ENCODE measurements at places on chromosomes 2 and 18.
A peak's percentile ranks its signal among the peaks of the same experiment; 100 is the strongest.

GRCh38 chr2:242011991-242012764, 142.6 kb downstream of the RTP5 start:
- no peak for DNase-seq

DNA sequence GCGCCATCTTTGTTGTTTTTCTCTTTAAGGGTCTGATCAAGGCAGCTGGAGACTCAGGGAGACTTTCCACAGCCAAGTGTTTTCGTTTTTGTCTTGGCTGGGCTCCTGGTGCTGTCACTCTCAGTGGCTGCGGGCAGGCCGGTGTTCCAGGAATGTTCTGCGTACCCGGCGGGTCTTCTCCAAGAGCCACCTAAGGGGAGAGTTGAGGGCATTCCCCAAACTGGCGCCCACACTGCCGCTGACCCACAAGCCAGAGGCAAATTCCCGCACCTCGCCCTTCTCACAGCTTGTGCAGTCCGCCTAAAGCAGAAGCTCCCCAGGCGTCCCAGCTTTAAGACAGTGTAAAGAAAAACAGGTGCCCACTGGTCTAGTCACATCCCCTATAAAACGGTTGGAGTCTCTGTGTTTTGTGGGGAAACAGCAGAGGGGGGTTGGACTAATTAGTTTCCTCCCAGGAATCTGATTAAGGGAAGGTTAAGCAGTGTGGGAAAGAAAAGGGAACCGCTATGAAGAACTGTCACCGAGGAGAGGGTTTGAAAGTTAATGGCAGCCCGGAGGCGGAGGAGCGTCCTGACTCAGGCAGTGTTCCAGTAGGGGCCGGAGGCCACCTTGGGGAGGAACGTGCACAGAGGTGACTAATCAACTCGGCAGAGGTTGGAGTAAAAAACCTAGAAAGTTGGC, 224.5 kb downstream of the SLC4A3 start:
- no peak for DNase-seq

DNA sequence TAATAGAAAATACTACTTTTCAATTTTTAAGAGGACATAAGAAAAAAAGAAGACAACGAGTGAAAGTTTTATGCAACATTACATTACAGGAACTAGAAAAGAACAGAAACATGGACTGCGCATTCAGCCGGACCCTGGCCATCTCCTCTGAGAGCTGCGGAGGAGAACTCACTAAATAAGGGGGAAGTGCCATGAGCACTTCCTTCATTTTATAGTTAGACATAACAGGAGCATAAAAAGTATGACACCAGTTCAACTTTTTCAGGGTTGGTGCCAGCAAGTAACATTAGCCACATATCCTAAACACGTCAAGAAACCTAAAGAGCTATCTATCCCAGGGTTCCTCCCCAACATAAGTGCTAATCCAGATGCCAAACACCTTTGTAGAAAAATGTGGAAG, 78.0 kb upstream of the SERTAD2 start:
- DNase-seq: no peak

DNA sequence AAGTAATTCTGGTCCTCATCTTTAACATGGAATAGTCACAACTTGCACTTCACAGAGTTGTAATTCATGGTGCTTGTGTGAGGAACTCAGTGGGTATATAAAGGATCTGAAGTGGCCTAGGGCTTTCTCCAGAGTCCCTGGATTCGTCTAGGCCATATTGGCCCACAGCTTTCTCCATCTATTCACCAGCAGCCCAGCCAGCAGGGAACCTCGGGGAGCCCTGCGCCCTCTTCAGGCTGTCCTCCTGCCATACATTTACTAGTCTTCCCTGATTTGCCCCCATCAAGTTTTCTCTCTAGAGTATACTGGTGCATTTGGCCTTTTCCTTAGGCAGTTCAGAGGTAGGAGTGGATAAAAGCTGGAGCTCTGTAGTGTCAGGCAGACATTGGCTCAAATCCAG, 278.3 kb downstream of the MYCN start:
- DNase-seq: no peak

DNA sequence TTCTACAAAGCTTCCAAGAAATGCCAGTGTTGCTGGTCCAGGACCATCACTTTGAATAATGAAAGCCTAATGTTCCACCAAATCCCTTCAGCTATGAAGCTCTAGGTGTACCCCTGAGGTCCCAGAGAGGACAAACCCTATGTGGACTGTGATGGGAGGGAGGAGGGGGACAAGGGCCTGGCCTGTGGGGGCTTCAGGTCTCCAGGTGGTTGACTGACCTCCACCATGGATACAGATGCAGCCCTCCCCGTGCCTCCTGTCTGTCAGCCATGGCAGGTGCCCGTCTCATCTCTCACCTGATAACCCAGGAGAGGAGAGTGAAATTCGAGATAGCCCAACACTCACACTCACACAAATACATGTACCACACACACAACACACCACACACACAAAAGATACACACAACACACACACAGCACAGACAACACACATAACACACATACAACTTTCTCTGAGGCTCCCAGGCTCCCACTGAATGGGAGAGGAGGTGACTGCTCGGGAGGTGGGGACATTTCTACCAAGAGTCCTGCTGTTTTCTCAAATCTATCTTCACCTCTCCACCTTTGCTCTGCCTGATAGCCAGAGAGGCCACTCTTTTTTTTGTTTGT, 12.8 kb upstream of the RHOB start:
- DNase-seq: no peak

DNA sequence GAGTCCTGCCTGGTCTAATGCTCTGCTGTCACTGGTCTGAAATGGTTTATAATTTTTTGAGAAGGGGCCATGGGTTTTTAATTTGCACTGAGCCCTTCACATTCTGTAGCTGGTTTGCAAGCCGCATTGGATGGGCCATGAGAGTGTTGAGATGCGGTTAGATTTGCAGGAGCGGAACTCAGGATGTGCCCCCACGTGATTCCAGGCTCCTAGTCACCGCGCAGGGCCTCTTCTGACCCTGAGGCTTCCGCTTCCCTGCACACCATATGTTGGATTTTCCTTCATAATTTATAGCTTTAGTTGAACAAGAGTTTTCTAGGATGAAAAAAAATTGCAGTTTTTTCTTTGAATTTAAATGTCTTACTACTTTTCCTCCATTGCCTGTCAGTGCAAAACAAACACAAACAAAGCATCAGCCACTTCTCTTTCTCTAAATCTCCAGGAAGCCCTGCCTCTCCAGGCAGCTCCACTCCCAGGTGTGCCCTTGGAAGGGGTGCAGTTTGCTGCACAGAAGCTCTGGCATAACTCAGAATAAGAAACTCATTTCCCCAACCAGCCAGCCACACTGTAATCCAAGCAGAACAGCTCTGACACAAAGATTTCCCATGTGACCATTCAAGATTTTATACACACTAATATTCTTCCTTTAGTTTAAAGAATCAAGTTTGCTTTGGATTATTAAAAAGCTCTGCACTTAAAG, 18.4 kb upstream of the TPO start:
- no peak for DNase-seq

- DNase-seq: no peak
These were observed 115.2 kb upstream of the KLHL29 start for GRCh38 chr2:23269747-23270146.

- DNase-seq: no peak
These were observed 246.6 kb upstream of the APCDD1 start for GRCh38 chr18:10207682-10208345.

GRCh38 chr2:62196278-62196901, 475 bp downstream of the B3GNT2 start:
- peak; percentile 21 for DNase-seq

- DNase-seq: no peak
These were observed 54.2 kb downstream of the AKAIN1 start for GRCh38 chr18:5142859-5143258.

- no peak for DNase-seq
These were observed 57.8 kb downstream of the TGOLN2 start for GRCh38 chr2:85269959-85270358.

DNA sequence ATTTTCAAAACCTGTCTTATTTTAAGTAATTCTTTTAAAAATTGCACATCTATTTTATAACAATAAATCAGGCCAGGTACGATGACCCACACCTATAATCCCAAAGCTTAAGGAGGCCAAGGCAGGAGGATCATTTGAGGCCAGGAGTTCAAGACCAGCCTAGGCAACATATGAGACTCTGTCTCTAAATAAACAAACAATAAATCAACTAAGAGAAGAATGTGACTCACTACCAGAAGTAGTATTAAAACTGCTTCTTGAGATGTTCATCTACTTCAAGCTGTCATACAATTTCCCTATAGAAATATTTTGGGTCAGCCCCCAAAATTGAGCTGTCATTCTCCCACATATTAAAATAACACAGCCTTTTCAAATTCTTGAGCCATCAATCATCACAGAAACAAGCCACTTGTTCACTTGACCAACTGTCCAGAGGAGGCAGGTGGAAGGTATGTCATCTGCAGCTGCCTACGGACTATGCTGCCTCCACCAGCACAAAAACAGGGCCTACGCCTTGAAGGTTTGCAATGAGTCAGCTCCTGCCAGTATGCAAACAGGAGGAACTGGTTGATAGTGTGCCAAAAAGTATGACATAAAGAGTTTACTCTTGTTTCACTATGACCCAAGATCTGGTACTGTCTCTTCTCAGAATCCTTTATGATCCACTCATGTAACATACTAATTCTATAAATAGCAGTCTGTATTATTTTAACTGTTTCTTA, 33.6 kb downstream of the KIDINS220 start:
- DNase-seq: peak; percentile 59

DNA sequence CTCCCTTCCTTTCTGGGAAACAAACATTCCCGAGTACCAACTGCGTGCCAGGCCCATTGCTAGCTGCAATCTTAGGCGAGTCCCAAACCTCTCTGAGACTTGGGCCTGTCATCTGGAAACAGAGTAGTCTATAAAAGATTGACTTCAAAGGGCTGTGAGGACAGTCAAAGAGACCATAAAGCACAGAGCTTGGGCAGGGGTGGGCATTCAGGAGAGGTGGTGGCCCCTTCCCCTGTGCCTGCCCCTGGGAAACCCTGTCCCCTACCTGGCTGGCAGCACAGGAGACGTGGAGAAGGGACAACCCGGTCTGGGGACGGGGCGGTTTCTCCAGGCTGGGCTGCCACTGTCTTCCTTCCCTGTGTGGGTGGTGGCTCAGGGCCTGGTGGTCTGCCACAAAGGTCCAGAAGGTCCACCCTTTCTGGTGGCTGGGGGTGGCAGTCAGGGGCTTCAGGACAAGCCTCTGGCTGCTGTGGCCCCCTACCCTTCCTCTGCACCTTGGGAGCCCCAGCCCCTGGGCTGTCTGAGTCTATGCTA, 33.9 kb upstream of the FOSL2 start:
- no peak for DNase-seq

- peak; percentile 46 for DNase-seq
These were observed 248.9 kb downstream of the TCF4 start for GRCh38 chr18:55338978-55339650.

- DNase-seq: no peak
These were observed 66.6 kb downstream of the ZFP36L2 start for GRCh38 chr2:43159797-43160196.

- DNase-seq: no peak
These were observed 29.8 kb downstream of the TOGARAM2 start for GRCh38 chr2:29010946-29011345.

GRCh38 chr2:98663511-98664090, 55.2 kb downstream of the UNC50 start:
- no peak for DNase-seq

DNA sequence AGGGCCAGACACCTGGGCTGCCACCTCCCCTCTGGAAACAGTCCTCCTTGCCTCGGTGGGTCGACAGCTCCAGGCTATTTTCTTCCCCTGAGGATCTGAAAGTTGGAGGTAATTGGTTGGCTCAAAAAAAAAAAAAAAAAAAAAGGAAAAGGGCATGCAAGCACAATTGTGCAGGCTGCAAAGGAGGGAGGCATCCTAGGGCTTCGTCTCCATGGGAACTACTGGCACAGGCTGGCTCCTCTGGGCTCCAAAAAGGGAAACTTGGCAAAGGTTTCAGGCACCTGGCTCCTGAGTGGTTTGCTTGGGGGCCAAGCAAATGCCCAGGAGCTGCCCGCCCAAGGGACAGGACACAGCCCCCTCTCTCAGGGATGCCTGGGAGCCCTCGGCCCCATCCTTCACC, 1.1 kb upstream of the KCNIP3 start:
- no peak for DNase-seq

DNA sequence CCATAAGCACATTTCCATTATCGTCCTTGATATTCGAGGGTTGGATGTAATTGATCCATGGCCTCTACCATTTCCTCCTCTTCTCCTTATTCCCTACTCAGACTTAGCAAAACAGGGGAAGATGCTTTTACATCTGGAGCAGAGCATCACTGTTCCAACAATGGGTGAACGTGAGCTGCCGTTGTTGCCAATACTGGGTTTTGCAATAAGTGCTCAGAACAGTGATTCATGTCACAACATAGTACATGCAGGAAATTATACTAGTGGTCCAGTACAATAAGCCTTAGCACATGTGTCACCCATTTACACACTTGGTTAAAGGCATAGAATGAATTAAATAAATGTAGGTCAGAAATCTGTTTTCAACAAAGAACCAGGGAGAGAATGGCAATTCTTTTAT, 112.4 kb downstream of the DCC start:
- no peak for DNase-seq

GRCh38 chr2:101860157-101860556, 131.6 kb upstream of the IL1R2 start:
- no peak for DNase-seq

GRCh38 chr2:64655018-64655664, 1.4 kb upstream of the SERTAD2 start:
- peak; percentile 45 for DNase-seq

GRCh38 chr2:101107241-101107640, 43.9 kb downstream of the TBC1D8 start:
- no peak for DNase-seq

DNA sequence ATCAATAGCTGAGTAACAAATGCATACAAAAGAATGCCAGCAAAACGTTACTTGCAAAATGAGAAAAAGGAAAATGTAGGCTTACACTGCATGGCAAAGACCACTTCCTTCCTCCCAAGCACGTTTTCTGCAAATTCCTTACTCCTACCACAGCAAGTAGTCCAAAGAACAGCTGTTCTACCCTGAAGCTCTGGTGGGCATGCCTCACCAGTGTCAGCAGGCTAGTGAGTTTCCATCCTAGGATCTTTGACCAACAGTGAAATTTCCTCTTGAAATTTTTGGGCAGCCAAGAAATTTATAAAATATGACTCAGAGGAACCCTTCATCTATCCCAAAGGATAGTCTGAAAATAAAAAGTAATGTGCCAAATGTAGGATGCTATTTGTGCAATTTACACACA, 123.9 kb downstream of the ZNF532 start:
- peak; percentile 53 for DNase-seq

DNA sequence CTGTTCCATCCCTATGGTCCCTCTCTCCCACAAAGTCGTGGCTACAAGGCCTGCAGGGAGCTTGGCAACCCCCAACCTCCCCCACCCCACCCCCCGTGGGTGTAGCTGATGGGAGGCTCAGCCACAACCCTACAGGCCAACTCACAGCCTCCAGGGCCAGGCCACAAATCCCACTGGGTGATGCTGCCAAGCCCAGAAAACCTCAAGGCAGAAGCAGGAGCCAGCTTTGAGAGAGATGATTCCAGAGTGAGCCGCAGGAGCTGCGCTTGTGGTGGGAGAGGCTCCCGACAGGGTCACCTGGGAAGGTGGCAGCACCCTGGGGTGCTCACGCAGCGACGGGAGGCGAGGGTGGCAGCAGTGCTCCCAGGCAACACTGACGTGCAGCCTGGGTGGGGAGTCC, 44.8 kb downstream of the ADCY3 start:
- DNase-seq: peak; percentile 62

GRCh38 chr2:222883420-222883819, 22.6 kb downstream of the ACSL3 start:
- peak; percentile 45 for DNase-seq

- DNase-seq: no peak
These were observed 198.3 kb upstream of the CNTNAP5 start for GRCh38 chr2:123826729-123827271.

- no peak for DNase-seq
These were observed 950.1 kb downstream of the TRIB2 start for GRCh38 chr2:13666582-13667414.

- no peak for DNase-seq
These were observed 3.9 kb downstream of the HEATR5B start for GRCh38 chr2:37080266-37080665.
